ENCODE measurements at places on chromosomes 6 and 20.
A peak's percentile ranks its signal among the peaks of the same experiment; 100 is the strongest.

- no peak for DNase-seq
These were observed 18.3 kb upstream of the CITED2 start for GRCh38 chr6:139392794-139393193.

- no peak for DNase-seq
These were observed 65.8 kb upstream of the CCDC167 start for GRCh38 chr6:37565267-37566110.

GRCh38 chr6:83051377-83052172 lies 14.1 kb downstream of the UBE3D start:
- no peak for DNase-seq

DNA sequence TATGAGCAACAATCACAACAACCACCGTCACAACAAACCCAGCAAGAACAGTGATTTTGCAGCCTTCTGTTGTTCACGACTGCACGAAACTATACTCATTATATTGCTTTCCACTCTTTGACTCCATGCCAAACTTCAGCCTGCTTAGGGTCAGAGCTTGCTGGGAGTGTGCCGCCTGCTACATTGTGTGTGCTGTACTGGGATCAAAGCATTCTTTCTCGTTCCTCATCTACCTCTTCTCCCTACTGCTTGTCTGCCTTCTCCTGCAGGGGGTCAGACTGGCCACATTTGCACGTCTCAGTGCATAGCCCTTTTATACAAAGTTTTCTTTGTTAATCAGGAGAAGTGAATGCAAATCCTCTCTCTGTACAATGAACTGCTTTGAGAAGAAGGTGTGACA lies 401.6 kb upstream of the CITED2 start:
- DNase-seq, result no peak

- no peak for DNase-seq
These were observed 91.0 kb upstream of the MCHR2 start for GRCh38 chr6:100084991-100085364.

DNA sequence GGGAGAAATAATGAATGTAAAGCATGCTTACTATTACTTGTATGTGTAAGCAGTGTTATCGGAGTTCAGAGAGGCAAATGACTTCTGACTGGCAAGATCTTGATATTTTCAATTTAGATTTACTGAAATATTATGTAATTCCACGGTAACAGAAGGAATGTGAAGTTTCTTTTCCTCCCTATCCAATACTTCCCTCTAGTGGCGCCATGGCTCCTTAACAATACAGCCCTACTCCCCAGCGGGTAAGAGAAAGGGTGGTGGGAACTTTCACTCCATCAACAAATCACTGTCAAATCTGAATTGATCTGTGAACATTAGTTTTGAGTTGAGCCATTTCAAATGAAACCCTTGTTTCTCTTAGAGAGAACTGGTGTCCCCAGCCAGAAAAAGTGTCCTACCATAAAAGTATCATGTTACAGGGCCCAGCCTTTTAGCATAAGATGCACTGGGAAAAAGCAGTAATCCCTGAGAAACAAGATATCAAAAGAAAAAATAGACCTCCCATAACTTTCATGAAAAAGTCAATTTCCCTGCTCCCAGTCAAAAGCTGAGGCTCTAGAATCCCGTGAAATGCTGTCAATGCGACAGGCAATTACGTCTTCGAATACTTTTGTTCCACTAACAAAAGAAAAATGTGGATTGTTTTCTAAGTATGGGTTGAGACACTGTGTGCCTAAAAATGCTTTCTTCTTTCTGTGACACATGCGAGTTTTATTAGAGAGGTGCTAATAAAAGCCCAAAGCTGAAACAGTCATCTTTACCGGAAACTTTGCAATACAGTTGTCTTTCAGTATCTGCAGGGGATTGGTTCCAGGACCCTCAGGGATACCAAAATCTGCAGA lies 12.9 kb downstream of the COX7A2 start:
- no peak for DNase-seq

- no peak for DNase-seq
These were observed 107.8 kb downstream of the MAP3K5 start for GRCh38 chr6:136684466-136684865.

DNA sequence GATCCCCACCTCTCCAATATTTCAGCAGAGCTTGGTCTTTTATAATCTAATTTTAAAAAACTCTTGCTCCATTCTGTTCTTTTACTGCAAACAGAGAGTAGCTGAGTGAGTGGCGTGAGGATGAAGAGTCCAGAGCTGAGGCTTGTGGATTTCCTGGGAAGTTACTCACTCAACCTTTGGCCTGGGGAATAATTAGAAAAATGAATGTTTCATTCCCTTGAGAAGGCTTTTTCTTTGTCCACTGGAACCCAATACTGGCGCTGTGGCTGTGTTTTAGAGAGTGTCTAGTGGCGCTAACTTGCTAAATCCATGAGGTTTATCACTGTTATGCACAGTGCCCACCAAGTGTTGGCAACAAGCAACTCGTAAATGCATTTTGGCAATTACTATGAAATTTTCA lies 251.5 kb downstream of the HIVEP2 start:
- DNase-seq, result no peak

DNA sequence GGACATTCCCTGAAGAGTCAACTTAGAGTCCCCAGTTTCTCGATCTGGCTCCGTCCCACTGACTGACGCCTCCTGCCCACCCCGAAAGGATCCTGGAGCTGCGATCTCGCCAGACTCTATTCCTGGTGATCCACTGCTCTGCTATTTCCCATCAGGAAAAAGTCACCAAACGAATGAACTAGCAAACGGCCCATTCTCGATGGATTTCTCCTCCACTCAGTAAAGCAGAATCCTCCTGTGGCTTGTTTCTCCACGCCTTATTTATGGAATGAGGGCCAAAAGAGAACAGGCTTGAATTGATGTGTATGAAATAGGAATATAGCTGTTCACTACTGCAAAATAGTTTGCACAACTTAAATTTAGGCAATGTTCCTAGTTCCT lies 5.4 kb downstream of the NKX2-4 start:
- DNase-seq, result no peak

GRCh38 chr6:101393251-101393828 lies at the start of gene GRIK2:
Gene GRIK2, plus strand, starts transcription at chr6:101393708.
- DNase-seq, result no peak

DNA sequence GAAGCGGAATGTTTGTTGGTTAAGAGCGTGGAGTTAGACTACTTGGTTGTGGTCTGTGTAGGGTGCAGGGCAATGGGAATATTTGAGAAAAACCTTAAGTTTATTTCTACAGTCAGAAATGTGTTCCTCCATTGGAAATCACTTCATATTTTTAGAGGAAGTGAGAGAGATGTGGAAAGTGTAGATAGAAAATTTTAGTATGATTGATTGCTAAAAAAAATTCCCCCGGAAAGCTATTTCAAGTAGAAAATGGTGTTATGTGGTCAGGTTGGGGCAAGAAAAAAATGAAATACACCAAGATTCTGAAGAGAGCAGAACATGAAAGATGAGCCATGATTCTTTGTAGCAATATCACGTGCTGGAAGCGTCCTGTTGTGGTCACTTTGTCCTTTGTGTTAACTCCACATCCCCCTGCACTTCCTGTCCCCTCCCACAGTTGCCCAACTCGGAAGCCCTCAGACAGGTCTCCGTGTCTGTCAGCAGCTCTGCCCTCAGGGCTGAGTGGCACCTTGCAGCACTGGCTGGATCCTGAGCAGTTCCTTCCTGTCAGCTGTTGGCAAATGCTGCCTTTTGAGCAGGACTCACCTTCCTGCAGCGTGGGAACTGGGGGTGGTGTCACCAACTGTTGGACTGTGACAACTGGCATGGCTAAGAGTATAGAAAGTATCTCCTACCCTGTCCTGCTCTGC lies 137.5 kb upstream of the SLC24A3 start:
- no peak for DNase-seq

DNA sequence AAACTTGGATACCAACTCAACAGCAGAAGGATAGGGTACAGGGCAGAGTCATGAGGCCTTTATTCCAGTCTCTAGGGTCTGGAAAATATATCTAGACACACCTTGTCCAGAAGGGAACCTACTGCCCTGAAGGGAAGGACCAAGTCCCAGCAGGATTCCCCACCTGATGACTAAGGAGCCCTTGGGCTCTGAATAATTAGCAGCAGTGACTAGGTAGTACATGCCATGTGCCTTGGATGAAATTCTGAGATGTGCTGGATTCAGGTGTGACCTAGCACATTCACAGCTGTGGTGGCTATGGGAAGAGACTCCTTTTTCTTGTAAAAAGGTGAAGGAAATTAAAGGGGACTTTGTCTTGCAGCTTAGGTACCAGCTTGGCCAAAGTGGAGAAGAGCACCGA lies 364.3 kb upstream of the PTCHD4 start:
- no peak for DNase-seq

GRCh38 chr6:75922226-75922625 lies 150.2 kb downstream of the IMPG1 start:
- no peak for DNase-seq

GRCh38 chr6:152426276-152426675 lies 210.9 kb downstream of the SYNE1 start:
- DNase-seq, result no peak

GRCh38 chr20:18133962-18134361 lies 3.7 kb upstream of the KAT14 start:
- no peak for DNase-seq

GRCh38 chr6:46626228-46626909 lies 26.2 kb downstream of the CYP39A1 start:
- DNase-seq, result no peak

- DNase-seq, result no peak
These were observed 367.7 kb downstream of the CDH4 start for GRCh38 chr20:61619751-61620150.

DNA sequence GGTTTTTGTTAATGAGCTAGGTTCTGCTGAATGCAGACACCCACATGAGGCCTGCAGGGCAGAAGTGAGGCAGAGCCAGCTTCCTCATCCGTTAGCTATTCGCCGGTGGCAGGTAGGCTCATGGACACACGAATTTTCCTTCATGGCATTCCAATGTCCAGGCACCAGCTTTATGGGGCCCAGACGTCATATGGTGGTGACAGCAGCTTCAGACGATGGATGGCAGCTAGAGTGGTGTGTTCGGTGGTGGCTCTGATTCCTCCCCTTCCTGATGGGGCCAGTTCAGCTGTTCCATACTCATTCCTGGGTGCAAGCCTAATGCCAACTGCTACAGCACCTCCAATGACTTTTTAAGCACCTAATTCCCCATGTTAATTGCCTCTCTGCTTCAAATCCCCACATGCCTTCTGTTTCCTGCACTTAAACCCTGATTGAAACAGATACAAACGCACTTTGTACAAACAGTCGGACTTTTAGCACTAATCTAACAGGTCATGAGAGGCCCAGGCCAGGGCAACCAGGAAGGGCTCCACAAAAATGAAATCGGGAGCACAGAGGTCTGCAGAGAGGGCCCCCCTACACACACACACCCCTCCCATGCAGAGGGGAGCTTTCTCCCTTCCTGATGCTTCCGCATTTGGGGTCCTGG lies 35.7 kb upstream of the MLN start:
- DNase-seq, result no peak

DNA sequence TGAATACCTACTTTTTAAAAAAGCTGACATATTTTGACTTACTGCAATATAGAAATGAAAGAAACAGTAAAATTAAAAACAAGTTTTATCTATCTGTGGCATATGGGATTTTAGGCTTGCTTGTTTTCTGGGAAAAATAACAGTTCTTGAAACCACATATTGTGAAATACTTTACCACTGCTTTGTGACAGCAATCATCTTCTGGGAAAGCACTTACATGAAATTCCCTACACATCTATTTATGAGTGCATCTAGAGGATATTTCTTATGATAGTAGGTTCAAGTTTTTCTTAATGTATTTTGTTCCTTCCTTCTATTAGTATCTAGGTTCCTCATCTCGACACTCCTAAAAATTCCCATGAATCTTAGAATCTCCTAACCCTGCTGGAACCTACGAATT lies 75.2 kb downstream of the STXBP5 start:
- no peak for DNase-seq

DNA sequence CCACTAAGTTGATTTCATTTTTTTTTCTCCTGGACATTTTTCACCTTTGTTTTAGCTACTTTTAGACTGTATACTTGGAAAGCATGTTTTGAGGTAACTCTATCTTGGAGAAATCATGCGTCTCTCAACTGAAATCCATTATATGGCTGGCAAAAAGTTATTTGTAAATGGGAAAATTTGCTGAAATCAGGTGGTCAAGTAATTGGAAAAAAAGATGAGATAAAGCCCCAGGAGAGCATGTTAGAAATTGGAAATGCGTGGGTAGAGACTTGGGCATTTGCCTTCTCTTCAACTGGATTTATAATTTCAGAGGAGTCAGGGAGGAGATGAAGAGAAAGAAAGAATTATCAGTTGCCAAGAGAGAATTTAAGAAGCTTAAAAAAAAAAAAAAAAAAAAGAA lies 217.1 kb upstream of the MAP3K7 start:
- DNase-seq, result no peak

DNA sequence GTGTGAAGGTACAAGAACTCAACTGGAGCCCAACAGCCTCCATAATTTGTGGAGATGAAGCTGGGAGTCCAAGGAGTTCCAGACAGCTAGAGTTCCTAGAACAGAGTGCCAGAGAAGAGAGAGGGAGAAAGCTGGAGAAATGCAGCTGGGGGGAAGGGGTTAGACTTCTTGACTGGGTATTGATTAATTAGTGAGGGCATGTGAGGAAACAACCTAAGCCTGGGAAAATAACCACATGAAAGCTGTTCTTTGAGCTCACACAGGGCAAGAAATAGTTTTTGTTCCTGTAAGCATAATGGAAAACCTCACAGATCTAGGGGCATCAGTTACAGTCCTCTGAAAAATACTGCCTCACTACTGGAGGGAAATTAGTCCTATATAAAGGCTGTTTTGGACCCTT lies 230.5 kb upstream of the FKBP1C start:
- no peak for DNase-seq

- no peak for DNase-seq
These were observed 224.9 kb downstream of the IBTK start for GRCh38 chr6:82022614-82023129.

GRCh38 chr6:148790817-148791216 lies 44.0 kb downstream of the UST start:
- DNase-seq, result no peak

GRCh38 chr6:31821301-31822035 lies 6.1 kb upstream of the HSPA1B start:
- DNase-seq, result peak; percentile 47

GRCh38 chr20:21174516-21175239 lies 48.8 kb downstream of the KIZ start:
- DNase-seq, result no peak

GRCh38 chr6:108676555-108676954 lies 115.8 kb downstream of the FOXO3 start:
- no peak for DNase-seq

GRCh38 chr20:46243707-46244628 lies 64.3 kb downstream of the CDH22 start:
- no peak for DNase-seq

DNA sequence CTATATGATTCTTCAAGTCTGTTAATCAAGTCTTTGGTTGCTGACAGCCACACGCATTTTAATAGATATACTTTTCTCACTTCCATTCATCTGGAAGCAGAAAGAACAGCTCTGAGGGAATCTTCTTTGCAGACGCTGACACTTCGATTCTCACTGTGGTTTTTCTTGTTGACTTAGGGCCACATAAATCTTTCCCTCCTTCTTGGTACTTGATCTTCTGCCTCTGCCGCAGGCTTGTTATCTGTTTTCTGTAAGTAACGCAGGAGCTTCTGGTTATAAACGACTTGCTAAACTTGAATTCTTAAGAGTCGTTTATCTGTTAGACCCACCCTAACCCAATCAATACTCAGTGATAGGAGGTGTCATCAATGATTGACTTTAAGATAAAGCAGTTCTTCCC lies 268.8 kb upstream of the SULF2 start:
- no peak for DNase-seq
